HFFc6 (cell line): ENCODE measurements at places on chromosomes 1 and 21. TPM values are rescaled to one million over a fixed set of nuclear protein-coding genes. Genes with fewer than 3 reads are reported as not detected.

The AGT gene
- total RNA-seq, result 0.12 to 0.25 TPM (median 0.16 TPM) in 3 replicates

- no peak for DNase-seq
These were observed 11.5 kb downstream of the TRIM46 start for GRCh38 chr1:155184835-155185782.

DNA sequence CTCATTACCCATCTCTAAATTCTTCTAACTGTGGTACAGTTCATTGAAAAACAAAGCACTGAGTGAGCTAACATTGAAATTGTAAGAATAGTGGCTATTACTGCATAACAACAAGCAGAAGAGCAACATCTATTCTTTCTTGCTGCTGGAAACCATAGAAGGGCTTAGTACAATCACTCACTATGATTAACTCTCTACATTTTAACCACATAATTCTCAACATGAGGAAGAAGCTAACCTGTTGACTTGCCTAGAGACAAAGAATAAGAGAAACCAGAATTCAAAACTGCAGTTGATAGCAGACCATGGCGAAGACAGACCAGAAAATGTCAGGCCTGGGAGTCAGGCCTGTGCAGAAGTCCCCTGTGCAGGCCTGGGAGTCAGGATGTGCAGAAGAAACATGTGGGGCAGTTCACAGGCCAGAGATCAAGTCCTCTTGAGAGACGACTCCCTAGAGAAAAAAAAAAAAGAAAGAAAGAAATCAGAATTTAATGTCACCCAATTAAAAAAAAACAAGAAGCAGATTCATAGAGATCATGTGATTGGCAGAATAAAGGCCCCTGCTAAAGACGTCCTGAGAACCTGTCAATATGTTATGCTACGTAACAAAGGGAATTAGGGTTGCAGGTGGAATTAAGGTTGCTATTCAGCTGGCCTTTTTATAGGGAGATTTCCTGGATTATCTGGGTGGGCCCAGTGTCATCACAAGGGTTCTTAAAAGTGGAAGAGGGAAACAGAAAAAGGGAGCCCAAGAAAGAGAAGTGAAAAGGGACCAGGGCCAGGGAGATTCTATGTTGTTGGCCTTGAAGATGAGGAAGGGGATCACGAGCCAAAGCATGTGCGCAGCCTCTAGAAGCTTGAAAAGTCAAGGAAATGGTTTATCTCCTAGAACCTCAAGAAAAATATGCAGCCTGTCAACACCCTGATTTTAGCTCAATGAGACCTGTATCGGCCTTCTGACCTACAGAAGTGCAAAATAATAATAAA, 94.9 kb downstream of the MRPL39 start:
- DNase-seq, result no peak

The C4BPB gene
- total RNA-seq, result 0.15 to 0.74 TPM (median 0.21 TPM) in 3 replicates

The PODN gene
- 8.9 to 12.5 TPM (median 10.4 TPM) in 3 replicates for total RNA-seq

DNA sequence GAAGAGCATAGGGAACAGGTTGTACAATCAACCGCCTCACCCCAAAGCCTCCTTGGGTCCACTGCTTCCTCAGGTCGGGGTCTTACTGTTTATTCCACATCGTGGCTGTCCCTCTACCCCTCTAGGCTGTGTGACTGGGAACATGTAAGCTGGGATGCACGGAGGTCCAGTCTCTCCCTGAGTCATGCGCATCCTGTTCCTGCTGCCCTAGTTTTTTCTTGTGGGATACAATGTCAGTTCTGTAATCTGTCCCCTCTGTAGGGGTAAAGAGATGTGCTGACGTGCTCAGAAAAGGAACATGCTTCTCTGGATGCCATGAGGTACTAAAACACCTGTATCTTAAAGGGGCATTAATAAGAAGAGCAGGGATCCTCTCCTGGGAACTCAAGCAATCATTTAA, 66.2 kb downstream of the SLC45A1 start:
- DNase-seq, result no peak

The AIRE gene
- 0.07 TPM in 1 of 3 replicates, not detected in the others for total RNA-seq

DNA sequence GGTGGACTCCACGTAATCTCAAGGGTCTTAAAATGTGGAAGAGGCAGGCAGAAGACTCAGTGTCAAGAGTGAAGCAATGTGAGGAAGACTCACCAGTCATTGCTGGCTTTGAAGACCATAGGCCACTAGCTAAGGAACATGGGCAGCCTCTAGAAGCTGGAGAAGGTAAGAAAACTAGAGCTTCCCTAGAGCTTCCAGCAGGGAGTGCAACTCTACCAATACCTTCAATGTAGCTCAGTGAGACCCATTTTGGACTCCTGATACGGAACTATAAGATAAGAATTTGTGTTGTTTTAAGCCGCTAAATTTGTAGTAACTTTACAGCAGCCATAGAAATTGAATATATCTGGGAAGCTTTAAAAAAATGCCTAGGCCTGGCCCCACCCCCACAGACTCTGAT, 18.9 kb downstream of the METTL13 start:
- DNase-seq, result no peak

DNA sequence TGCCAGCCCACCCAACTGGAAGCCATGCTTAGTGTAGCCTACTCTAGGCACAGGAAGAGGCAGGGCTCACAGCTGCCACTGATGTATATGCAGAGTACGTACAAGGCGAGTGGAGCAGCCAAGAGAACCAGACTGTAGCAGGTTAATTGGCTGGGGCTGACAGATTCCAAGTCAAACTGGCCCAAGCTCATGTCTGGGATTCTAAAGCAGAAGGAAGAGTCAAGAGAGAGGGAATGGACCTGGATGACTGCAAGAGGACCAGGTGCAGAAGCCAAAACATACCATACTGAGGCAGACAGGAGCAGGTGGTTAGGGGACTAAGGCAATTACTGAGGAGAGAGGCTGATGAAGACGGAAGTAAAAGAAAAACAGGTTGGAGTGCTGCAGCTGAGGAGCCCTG, 51.3 kb upstream of the LRRN2 start:
- no peak for DNase-seq

The SHISAL2A gene
- total RNA-seq, result not detected in 3 replicates

DNA sequence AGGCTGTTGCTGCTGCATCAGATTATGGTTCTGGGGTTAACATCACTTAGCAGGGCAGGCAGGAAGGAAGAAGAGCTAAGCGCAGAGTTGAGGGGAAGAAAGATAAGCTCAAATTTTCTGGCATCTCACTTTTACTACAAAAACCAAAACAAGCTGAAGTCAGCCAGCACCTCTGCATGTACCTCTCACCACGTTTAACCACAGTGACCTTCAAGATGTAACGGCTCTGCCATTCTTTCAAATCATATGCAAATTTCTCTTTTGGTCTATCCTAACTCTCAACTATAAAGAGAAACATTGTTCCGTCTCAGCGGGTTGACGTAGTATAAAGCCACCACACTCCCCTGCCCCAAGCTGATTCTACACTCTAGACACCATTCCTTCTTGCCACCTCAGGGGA, 154.4 kb downstream of the OMA1 start:
- DNase-seq, result no peak

DNA sequence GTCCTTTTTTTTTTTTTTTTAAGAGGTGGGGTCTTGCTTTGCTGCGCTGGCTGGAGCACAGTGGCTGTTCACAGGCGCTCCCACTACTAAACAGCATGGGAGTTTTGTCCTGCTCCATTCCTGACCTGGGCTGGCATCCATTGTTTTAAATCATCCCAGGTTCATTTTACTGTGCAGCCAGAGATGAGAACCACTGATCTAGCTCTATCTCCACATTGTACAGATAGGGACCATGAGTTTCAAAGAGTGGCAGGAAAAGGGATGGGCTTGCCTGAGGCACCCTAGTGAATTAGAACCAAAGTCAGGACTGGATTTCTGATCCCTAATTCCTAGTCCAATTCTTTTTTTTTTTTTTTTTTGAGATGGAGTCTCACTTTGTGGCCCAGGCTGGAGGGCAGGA, 7.2 kb upstream of the TMEM222 start:
- DNase-seq, result no peak

The PLEKHN1 gene
- total RNA-seq, result 5.9 to 7.5 TPM (median 7.1 TPM) in 3 replicates

- no peak for DNase-seq
These were observed 45.9 kb upstream of the CRB1 start for GRCh38 chr1:197222025-197222685.

DNA sequence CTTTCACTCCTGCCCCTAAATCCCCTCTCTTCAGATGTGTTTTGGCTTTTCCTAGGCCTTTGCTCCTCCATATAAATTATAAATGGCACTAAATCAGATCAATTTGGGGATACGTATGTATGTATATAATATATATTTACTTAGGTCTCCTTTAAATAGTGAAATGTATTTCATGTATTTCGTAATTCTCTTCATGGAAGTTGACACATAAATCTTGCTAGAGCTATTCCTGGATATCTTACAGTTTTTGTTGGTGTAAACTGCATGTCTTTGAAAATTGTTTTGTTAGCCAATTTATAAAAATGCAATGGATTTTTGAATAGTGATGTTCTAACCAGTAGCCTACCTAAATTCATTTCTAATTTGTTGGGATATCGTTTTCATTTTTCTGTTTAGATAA, 9.0 kb downstream of the RPF1 start:
- no peak for DNase-seq

- DNase-seq, result no peak
These were observed 28.3 kb downstream of the FAAP20 start for GRCh38 chr1:2166254-2166653.

The EPB41 gene
- total RNA-seq, result 2.4 to 8.8 TPM (median 5.7 TPM) in 3 replicates

The IFI16 gene
- total RNA-seq, result 57.4 to 67.3 TPM (median 65.3 TPM) in 3 replicates
